Activated T-cell treated with anti-CD3 and anti-CD28 coated beads, Interleukin-2, amount 50 U/mL, for 24 hours (primary cell): ENCODE measurements at places on chromosomes 6 and 20.

GRCh38 chr20:38630727-38631126 is 29.1 kb downstream of the ARHGAP40 start:
- peaks cover 19% of the 10 kb centered on the region for H3K27me3 ChIP-seq
- H3K4me1 ChIP-seq: peaks cover 3% of the 10 kb centered on the region
- no peak for DNase-seq

DNA sequence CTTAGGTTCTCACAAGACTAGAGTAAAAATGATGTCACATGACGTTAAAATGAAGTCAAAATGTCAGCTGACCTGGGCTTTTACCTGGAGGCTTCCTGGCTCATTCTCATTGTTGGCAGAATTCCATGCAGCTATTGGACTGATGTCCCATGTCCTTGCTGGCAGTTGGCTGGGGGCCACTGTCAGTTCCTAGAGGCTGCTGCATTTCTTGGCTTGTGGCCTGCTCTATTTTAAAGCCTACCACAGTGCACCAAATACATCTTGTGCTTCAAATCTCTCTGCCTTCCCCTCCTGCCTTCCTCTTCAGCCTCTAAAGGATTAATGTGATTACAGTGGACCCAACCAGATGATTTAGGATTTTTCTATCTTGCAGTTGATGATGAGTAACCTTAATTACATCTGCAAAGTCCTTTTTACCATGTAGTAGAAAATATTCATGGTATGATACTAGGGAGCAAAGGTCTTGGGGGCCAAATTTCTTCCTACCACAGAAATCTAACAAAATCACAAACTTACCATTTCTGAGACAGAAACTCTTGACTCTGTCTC is 81.9 kb downstream of the FIG4 start:
- no peak overlapping the region for H3K27ac ChIP-seq
- H3K4me1 ChIP-seq: peaks cover 5% of the 10 kb centered on the region
- H3K4me3 ChIP-seq: no peak overlapping the region
- peaks cover 29% of the 10 kb centered on the region for H3K36me3 ChIP-seq
- no peak for DNase-seq

DNA sequence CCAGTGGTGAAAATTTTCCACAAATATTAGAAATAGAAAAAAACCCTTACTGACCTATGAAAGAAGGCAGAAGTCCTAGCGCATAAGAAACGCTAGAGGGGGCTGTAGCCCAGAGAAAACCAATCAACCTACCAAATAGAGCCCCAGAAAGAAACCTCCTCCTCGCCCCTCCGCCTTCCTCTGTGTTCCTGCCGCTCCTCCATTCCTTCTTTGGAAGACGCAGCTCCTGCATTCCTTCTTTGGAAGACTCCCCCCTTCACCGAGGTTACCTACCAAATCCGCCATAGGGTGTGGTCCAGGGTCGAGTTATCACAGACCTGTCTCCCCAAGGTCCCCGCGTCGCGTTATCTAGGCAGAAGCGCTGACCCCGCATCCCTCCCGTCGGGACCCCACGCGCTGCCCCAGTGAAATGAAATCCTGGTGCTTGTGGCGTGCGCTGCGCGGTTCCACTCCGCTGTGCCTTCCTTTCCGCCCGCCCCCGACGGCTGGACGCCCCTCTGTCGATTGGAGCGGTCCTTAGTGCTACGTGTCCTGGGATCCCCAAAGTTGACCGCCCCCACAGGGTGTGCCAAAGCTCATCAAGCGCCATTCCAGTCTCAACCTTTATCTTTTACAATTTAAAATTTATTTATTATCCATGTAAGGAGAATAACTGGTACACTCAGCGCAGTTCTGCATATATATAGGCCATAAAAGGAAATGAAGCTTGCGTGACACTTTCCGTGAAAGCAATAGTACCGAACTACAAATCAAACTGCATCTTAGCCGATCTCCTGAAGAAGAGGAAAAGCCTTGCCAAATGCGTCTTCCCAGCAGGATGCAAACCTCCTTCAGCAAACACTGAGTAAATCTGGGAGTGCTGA is 13.0 kb downstream of the RPP21 start:
- no peak overlapping the region for H3K27ac ChIP-seq
- H3K27me3 ChIP-seq: peaks cover 74% of the 10 kb centered on the region
- peak overlapping the region; percentile 79 for H3K4me3 ChIP-seq
- H3K4me1 ChIP-seq: peaks cover 8% of the 10 kb centered on the region
- DNase-seq: peak; percentile 62

DNA sequence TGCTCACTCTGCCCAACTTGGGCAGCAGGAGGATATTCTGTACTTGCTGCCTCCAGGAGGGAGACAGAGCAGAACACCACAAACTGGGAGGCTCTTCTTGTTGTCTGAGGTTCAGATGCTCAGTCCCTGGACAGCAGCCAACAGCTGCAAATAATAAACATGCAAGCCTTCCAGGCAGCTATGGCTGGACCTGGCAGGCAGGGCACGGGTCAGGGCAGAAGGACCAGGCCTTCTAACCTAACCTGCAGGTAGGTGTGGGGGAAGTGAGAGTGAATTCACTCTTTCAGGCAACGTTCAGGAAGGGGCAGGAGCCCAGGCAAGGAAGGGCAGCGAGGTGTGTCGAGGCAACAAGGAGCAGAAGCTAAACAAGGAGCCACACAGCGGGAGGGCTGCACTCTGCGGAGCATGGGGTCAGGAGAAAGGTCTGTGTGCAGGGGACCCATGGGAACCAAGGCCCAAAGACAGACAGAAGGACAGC is 31.5 kb downstream of the NINL start:
- no peak overlapping the region for H3K27ac ChIP-seq
- DNase-seq: no peak
- H3K4me3 ChIP-seq: no peak overlapping the region
- H3K36me3 ChIP-seq: no peaks in the 10 kb centered on the region

DNA sequence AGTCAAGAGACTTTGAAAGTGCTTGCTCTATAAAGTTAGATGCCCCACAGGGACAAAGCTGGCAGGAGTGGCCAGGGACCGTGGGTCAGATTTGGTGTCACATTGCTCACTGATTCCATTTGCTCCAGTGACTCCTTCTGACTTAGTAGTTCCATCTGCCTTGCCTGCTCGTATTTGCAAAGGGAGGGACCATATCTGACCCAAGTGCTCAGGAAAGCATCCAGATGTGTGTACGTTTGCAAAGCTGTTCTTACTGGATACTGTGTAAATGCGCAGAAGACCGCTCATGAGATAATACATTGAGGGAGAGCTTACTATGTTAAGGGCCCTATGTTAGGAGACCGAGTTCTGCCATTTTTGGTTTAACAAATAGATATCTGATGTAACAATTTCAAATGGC is 21.2 kb upstream of the CCN6 start:
- H3K27ac ChIP-seq: no peak overlapping the region
- H3K4me1 ChIP-seq: peaks cover 91% of the 10 kb centered on the region
- H3K4me3 ChIP-seq: no peak overlapping the region
- H3K36me3 ChIP-seq: peaks cover 15% of the 10 kb centered on the region
- no peaks in the 10 kb centered on the region for H3K27me3 ChIP-seq

- DNase-seq: peak; percentile 7
- H3K27me3 ChIP-seq: no peaks in the 10 kb centered on the region
- no peak overlapping the region for H3K4me3 ChIP-seq
Observed at GRCh38 chr6:35087361-35088280, 53.5 kb downstream of the TCP11 start.

GRCh38 chr6:136932599-136932998 is 10.5 kb downstream of the SLC35D3 start:
- H3K27ac ChIP-seq: no peak overlapping the region
- peaks cover 63% of the 10 kb centered on the region for H3K27me3 ChIP-seq
- H3K4me1 ChIP-seq: no peaks in the 10 kb centered on the region
- H3K36me3 ChIP-seq: no peaks in the 10 kb centered on the region
- no peak overlapping the region for H3K4me3 ChIP-seq

- H3K4me1 ChIP-seq: no peaks in the 10 kb centered on the region
- no peaks in the 10 kb centered on the region for H3K27me3 ChIP-seq
- no peak for DNase-seq
- H3K4me3 ChIP-seq: no peak overlapping the region
- H3K27ac ChIP-seq: no peak overlapping the region
Observed at GRCh38 chr6:66930559-66931290, 1223.7 kb upstream of the EYS start.

- H3K4me3 ChIP-seq: no peak overlapping the region
- no peak for DNase-seq
Observed at GRCh38 chr20:3990716-3991115, 24.6 kb downstream of the RNF24 start.

DNA sequence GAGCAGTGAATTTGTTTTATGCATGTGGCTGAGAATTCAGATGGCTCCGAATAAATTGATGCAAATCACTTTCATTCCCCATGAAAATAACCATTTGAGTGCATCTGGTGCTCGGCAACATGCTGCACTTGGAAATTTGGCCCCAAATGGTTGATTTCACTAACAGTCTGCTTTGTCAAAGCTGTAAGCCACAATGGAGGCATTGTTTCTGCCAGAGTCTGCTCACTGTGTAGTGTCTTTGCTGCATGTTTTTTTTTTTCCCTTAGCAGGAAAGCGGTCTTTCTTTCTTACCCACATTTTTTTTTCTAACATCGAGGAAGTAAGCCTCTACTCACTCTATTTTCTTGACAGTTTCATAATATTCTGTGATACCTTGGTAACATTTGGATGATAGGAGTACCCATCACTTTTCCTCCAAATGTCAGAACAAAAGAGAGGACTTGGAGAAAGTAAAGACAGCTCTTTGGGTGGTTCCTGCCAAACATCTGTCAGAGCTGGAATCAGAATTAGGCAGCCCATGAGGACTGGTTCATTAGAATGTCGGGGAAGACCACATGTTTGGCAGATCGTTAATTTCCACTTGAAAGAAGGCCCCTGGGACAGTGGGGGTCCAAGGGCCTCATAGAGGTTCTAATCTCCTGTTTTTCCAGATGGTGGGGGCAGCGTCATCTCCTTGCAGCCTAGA is 149.5 kb downstream of the DOK5 start:
- no peaks in the 10 kb centered on the region for H3K4me1 ChIP-seq
- no peak overlapping the region for H3K27ac ChIP-seq
- DNase-seq: no peak
- no peaks in the 10 kb centered on the region for H3K36me3 ChIP-seq
- H3K4me3 ChIP-seq: no peak overlapping the region
- H3K27me3 ChIP-seq: peaks cover 23% of the 10 kb centered on the region

GRCh38 chr6:129135451-129135850 is 252.5 kb downstream of the LAMA2 start:
- H3K27me3 ChIP-seq: peaks cover 9% of the 10 kb centered on the region
- no peaks in the 10 kb centered on the region for H3K36me3 ChIP-seq
- H3K4me1 ChIP-seq: no peaks in the 10 kb centered on the region
- H3K27ac ChIP-seq: no peak overlapping the region

DNA sequence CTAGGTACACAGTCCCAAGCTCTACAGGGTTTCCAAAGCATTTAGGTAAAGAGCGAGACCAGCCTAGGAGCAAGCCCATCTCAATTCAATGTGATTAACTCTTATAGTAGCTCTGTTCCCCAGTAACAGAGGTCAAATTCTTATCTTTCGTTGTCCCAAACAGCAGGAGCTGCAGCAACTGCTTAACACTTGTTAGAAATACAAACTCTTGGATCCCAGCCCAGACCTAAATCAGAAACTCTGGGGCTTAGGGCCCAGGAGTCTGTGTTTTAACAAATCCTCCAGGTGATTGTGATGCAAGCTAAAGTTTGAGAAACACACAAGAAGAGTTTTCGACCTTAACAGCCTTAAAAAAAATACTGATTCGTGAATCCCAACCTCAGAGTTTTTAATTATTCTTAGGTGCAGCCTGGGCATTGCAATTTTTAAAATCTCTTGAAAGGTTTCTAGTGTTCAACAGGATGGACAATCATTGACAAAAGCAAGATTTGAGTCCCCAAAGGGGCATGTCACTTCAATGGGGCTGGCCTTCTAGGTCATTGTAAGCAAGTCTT is 127.4 kb upstream of the HCRTR2 start:
- no peaks in the 10 kb centered on the region for H3K36me3 ChIP-seq
- H3K27ac ChIP-seq: no peak overlapping the region
- no peaks in the 10 kb centered on the region for H3K27me3 ChIP-seq
- DNase-seq: no peak
- H3K4me1 ChIP-seq: no peaks in the 10 kb centered on the region

DNA sequence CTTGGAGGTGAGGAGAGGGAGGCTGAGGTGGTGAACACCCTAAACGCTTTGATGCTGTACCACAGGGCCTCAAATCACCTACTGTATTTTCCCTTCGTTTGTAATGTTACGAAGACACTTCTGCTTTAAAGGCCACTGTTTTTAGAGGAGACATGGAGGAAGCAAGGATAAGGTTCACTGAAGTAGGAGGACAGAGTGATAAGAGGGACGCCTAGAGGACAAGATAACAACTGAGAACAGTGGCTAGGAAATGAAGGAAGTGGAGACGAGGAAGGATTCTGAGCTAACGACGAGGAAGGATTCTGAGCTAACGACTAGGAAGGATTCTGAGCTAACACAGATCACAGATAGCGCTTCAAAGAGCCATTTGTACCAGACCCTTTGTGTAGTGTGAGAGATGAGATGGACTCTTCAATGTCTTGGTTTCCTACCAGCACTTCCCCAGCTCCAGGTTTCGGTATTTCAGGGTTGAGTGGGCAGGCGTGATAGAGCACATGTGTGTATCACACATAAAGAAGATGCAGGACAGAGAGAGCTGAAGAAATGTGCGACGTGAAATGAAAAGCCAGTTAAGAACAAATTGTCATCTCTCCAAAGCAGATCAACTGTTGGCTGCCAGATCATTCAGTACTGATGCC is 7.5 kb downstream of the SF3B5 start:
- H3K4me1 ChIP-seq: peaks cover 17% of the 10 kb centered on the region
- no peaks in the 10 kb centered on the region for H3K27me3 ChIP-seq
- no peak overlapping the region for H3K4me3 ChIP-seq
- H3K36me3 ChIP-seq: peaks cover 20% of the 10 kb centered on the region

- peaks cover 51% of the 10 kb centered on the region for H3K36me3 ChIP-seq
- H3K4me1 ChIP-seq: peaks cover 53% of the 10 kb centered on the region
- H3K4me3 ChIP-seq: no peak overlapping the region
- H3K27ac ChIP-seq: no peak overlapping the region
- no peaks in the 10 kb centered on the region for H3K27me3 ChIP-seq
Observed at GRCh38 chr6:4908062-4908461, 95.8 kb downstream of the RPP40 start.

DNA sequence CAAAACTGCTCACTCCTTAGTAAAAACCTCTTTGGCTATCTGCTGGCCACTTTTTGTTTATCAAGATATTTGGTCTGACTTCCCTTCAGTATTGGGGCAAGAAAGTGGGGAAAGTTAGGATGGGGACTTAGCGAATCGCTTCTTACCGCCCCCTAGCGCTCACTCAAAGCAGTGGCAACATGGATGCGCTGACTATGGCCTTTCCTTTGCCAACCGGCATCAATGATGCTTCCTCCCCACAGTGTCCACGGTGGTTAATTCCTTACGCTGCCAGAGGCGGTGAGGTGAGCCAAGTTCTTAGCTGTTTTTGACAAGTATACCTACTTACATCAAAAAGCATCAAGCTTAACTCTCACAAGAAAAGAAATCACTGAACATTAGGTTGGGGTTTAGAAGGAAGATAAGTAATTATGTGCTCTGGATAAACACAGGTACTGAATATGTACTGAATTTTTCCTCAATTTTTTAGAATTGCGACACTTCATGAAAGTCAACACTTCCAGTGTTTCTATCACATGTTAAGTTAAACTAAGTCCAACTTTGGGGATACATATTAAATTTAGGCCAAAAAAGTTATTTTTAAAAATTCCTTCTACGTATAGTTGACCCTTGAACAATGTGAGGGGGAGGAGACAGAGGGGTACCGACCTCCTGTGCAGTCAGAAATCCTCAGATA is 86.7 kb downstream of the GMDS start:
- H3K27ac ChIP-seq: no peak overlapping the region
- no peak for DNase-seq
- no peaks in the 10 kb centered on the region for H3K27me3 ChIP-seq
- no peak overlapping the region for H3K4me3 ChIP-seq
- H3K4me1 ChIP-seq: peaks cover 48% of the 10 kb centered on the region
